Stimulated activated CD4-positive, alpha-beta T cell treated with anti-CD3 and anti-CD28 coated beads, TNF-alpha, amount 100 ng/mL, for 24 hours (primary cell): ENCODE measurements at places on chromosomes 3 and 15.

DNA sequence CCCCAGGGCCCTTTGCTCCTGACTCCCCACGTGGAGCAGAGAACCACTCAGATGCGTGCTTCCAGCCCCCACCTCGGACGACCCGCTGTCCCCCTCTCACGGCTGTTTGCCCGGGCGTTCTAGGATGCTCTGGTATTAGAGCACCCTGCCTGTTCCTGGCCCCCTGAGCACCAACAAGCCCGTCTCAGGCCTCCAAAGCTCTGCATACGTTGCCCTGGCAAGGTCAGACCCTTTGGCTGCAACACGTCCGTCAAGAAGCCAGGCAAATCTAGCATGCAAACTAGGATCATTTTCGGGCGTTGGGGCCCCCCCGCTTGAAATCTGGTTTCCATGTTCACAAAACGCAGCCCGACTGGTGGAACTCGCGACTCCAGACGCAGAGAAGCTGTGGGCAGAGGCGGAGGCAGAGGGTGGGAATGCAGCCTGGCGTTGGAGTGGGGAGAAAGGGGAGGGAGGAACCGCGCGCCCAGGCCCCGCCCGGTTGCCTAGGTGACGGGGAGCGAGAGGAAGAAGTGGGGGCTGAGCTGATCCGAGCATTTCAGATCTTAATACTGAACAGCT, 86.2 kb upstream of the PIAS1 start:
- no peak for DNase-seq

- no peak for DNase-seq
These were observed 145.3 kb upstream of the LPP start for GRCh38 chr3:188008582-188009213.

GRCh38 chr15:60890375-60891230, 338.5 kb downstream of the RORA start:
- DNase-seq, result no peak

GRCh38 chr3:52783211-52783555, 5.8 kb downstream of the ITIH1 start:
- DNase-seq, result no peak

GRCh38 chr3:136305879-136306278, 55.7 kb downstream of the PCCB start:
- no peak for DNase-seq

GRCh38 chr3:56468184-56469106, at the start of gene ERC2:
TSS of gene ERC2 (minus strand) at chr3:56468467.
- no peak for DNase-seq

DNA sequence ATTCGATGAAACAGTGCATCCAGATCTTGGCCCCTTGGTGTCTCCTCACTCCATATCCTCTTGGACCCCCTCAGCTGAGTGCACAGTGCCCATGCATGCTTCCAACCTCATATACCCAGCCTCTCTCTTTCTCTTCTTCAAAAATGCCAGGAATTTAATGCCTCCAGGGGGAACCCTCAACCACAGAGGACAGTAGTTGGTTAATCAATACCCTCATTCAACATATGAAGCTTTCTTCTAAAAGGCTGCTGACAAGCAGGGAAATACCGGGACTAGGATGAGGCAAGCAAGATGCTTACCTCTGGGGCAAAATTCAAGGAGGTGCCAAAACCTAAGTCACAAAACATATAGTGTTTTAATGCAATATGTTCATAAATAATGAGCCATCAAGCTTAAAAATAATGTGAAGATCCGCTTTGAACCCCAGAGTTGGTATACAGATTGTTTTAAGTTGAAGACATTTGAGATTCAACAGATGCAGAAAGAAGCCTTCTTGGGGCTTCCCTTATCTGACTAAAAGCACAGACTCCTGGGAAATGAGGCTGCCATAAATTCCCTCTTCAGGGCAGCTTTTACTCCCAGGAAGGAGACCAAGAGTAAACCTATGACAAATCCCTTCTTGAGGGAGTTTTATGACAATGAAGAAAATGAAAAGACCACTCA, 48.2 kb upstream of the FHIT start:
- no peak for DNase-seq

- DNase-seq, result no peak
These were observed 43.2 kb downstream of the MINAR1 start for GRCh38 chr15:79475306-79475705.

DNA sequence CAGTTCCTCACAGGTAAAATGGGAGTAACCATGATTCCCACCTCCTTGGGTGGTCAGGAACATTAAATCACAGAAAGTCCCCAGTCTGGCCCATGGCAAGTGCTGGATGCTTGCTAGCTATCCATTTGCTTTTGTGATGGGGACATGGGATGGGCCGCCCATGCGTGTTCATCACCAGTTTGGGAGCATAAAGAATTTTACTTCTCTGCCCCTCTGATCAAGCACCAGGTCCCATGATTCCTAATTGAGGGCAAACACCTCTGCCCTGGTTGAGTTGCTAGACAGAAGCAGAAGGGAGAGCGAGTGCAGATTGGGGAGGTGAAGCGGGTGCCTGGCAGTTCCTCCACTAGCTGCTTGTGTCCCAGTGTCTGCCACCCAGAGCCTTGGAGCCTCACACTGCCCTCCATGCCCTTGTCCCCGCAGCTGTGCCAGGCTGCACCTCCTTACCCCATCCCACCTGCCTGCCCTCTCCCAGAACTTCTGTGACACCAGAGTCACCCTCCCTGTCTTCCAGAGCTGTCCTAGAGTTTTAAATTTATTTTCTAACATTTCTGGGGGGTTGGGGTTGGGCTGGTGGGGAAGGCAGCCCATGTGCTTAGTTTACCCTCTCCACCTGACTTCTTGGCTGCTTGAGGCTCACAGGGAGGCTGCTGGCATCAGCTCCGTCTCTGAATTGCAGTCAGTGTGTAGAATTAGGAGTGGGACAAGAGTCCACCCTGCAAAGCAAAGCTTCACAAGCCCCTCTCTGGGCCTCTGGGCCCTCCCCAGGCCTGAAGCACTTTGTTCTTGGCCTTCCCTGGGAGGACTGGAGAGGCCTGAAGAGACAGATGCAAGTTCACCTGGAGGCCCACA, 18.4 kb downstream of the CFAP100 start:
- no peak for DNase-seq

DNA sequence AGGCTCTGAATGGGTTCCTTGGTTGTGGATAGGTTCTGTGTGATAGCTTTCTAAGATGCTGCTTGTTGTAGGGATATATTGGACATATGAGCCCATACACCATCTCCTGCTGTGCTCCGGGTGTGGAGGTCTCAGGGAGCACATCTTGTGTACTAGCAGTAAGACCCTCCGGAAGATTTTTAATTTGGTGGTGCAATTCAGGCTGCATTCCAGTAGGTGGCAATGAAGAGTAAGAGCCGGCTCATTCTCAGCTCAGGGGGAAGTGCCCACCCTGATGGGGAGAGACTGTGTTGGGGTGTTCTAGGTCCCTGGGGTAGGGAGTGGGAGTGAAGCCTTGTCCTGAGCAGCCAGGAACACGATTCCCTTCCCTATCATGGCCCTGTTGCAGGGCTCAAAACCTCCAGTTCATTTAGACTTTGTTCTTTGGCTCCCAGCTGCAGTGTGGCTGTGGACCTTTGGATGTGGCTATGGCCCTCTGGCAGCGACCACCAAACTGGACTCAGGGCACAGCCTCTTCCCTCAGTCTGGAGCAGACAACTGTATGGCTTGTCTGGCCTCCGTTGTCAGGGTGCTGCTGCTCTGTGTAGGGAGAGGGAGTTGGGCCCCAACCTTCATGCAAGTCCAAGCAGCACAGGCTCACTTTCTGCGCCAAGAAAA, 104.7 kb downstream of the UNC13C start:
- no peak for DNase-seq

GRCh38 chr3:63954182-63954581, 42.0 kb upstream of the SCAANT1 start:
- no peak for DNase-seq

GRCh38 chr3:58946875-58947274, 103.0 kb downstream of the CFAP20DC start:
- no peak for DNase-seq

- DNase-seq, result no peak
These were observed 317.3 kb upstream of the CFAP20DC start for GRCh38 chr3:59367150-59367549.

DNA sequence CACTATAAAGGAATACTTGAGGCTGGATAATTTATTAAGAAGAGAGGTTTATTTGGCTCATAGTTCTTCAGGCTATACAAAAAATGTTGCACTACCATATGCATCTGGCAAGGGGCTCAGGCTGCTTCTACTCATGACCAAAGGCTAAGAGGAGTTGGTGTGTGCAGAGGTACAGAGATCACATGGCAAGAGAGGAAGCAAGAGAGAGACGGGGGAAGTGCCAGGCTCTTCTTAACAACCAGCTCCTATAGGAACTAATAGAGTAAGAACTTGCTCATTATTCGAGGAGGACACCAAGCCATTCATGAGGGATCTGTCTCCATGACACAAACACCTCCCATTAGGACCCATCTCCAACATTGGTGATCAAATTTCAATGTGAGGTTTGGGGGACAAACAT, 6.0 kb upstream of the FNDC3B start:
- DNase-seq, result no peak

DNA sequence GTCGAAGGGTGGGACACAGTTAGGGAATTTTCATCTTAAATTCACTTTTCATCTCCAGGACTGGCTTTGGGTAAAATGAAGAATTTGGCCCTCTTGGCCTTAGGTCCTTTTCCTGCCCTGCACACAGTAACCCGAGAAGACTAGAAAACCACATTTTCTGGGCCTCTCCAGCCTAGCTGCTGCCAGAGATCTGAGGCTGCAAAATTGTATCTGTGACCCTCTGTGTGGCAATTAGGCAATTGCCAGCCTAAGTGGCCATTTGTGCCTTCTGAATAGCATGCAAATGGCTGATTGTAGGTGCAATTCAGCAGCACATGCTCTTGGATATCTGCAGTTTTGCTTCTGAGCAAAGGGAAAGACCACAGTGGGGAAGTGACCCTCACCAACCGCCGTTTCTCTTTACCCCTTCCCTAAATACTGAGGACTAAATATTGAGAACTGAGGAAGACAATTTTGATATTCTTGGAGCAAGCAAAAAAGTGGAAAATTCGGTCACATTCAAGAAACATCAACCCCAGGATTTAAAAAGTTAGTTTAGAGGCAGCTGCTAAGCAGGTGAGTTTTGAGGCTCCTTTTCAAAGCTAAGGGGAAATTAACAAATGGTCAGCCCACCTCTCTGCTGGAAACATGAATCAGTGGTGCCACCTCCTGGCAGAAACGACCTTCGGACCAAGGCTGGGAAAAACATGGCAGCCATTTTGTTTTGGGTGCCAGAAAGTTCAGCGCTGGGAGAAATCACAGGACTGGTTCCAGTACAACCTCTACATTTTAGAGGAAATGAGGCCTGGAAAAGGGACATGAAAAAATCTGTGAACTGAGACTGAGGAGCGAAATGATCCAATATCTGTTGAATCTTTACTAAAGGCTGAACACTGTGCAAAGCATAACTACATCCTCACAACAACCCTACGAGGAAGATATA, 56.6 kb upstream of the PRTG start:
- DNase-seq, result peak; percentile 15

GRCh38 chr15:93614386-93615104, 525.5 kb upstream of the RGMA start:
- no peak for DNase-seq

DNA sequence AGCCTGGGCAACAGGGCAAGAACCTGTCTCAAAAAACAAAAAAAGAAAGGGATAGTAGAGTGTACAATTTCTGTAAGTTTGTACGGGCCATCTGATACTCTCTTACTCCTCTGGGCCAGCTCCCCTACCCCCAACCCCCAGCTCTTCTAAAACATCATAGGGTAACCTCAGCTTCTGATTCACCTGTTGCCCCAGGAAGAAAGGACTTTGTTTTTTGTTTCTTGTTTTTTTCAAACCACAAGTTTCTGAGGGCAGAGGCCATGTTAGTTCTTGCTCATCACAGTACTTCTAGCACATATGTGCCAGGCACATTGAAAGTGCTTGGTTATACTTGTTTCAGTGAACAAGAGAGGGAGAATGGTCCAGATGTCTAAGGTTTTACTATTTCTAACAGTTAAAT, 20.2 kb downstream of the ATOSA start:
- no peak for DNase-seq

GRCh38 chr15:26295336-26296085, 432.4 kb upstream of the ATP10A start:
- DNase-seq, result no peak

DNA sequence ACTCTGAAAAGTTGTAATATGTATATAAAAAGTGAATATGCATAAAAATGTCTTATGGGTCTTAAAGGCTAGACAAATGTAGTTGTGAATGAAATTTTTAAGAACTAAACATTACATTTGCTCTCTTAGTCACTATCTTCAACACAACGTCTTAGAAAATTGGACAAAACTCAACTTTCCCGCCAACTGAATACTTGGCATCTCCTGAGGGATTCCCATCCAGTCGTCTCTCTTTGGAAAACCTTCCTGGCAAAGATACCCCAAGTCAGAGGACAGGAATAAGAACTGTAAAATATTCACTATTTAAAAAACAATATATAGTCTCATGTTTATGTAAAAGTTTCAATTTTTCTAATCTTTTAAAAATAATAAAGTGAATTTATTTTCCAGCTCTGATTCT, 354.8 kb downstream of the GRM7 start:
- DNase-seq, result no peak

GRCh38 chr3:57709559-57709958, 16.7 kb upstream of the DENND6A start:
- DNase-seq, result no peak

DNA sequence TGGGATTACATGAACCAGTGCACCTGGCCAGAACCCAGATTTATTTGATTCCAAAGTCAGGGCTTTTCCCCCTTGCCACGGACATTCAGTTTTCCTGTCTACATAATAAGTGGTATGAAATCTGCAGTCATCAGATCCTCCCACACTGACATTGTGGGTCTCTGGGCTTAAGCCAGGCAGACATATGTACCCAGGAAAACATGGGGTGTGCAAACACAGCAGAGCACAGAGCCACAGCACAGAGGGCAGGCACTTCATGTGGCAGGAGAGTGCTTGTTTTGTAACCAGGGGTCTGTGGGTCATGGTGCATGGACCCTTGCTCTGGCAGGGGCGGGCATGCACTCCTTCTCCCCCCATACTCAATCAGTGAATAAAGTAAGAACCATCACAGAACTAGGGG, 6.1 kb upstream of the ABTB1 start:
- DNase-seq, result no peak

DNA sequence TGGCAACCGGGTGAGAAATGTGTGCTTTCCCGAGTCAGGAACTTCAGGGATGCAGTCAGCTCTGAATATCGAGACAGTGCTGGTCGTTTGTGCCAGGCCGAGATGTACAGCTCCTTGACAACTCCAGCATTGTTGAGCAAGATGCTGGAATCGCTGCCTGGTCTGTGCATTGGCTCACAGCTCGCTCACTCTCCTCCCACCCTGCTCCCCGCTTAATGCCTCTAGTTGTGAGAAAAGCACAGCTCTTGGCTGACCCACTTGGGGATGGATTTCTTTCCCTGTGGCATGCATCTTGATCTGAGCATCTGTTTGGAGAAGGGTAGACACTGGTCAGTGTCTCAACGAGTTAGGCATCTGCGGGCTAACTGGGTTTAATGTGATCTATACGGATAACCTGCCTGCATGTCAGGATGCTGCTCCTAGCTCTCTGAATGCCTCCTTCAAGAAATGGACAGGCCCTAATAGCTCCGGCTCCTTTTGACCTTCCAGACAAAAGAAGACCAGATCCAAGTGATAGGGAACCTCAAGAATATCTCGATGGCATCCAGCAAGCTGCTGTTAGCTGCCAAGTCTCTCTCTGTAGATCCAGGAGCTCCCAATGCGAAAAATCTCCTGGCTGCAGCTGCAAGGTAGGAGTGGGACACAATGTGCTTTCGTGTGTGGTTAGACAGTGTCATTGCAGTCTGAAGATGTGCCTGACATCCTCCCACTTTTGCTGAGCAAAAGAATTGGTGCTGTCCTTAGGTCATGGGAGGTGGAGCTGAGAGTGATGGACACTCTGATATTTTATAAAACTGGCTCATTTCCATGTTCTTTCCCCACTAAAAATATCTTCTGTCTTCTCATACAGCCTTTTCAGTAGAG, 302.2 kb upstream of the TPM1 start:
- no peak for DNase-seq
